ENCODE measurements at places on chromosomes 6 and 20.

GRCh38 chr6:5860849-5861248 is 145.9 kb downstream of the NRN1 start:
- DNase-seq, result no peak

DNA sequence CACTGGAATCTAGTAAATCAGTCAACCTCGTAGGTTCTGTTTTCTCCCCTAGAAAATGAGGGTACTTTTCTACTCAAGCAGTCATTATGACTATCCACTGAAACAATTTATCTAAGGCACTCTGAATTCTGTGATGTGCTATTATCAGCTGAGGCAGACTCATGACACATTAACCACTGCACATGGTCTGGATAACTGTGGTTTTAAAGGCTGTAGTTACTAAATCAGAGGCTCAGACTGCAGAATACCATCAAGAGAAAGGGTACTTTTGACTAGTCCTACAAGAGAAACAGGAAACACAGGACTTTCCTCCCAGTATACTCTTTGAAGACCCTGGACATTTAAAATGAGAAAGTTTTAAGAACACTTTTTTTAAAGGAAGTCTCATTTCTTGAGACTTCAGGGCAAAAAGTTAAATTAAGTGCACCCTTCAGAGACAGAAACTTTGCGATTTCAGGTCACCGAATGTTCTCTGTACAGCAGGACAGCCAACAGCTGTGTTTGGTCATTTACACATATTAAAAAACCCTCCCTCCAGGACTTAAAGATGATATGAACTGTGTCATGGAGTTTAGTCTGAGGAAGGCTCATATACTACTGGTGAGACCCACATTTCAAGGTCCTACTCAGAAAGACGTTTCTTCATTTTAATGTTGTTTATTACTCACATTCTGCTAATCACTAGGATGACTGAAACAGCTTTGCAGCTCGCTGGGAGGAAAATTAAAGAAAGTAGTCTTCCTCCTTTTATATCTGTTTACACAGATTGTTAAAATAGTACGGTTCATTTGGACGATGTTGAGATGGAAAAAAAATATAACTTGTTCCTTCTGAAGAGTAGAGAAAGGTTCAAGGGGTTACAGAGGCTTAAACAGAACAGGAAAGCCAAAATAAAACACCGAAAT is 19.9 kb downstream of the ATXN1 start:
- peak; percentile 95 for DNase-seq

DNA sequence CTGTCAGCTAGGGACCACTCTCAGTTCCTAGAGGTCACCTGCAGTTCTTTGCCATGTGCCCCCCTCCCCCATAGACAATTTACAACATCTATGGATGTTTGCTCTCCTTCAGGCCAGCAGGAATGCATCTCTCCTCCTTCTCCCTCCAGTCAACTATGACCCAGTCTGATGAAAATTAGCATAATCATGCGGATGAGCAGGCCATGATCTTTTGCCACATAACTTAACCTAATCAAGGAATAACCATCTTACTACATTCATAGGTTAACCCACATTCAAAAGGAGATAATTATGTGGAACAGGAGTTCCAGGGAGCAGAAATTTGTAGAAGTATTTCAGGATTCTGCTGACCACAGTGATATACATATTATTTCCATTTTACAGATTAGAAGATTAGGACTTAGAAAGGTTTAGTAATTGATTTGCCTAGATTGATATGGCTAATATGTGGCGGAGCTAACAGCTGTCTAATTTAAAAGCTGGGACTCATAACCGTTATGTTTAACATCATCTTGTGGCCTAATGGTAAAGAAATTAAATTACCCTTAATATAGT is 485.5 kb downstream of the PHF3 start:
- DNase-seq, result no peak

- no peak for DNase-seq
These were observed 35.7 kb upstream of the OGFRL1 start for GRCh38 chr6:71252960-71253359.

DNA sequence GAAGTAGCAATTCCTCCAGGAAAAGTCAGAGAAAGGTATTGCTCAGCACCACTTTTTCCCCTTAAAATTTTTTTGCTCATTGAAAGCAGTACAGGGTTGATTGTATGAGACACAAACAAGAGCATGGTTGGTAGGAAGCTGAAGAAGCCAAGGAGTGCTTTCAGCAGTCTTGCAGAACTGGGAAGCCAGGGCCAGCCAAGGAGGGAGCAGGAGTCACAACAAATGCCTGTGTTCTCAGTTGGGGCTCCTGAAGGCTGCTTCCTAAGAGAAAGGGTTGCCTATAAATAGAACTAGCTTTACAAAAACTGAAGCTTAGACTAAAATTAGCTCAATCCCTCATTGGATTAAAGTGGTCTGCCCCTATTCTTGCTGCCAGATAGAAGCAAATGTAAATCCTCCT is 3.3 kb upstream of the THEMIS start:
- DNase-seq, result no peak
